ENCODE measurements at places on chromosomes 16 and 17.

- no peak for DNase-seq
These were observed 152.1 kb upstream of the RPL38 start for GRCh38 chr17:74051348-74051747.

- DNase-seq: no peak
These were observed 2.6 kb downstream of the SHBG start for GRCh38 chr17:7632492-7632894.

GRCh38 chr17:77677211-77677610 lies 281.3 kb upstream of the TNRC6C start:
- DNase-seq: peak; percentile 18

GRCh38 chr16:47779201-47780016 lies 318.3 kb downstream of the PHKB start:
- DNase-seq: no peak

- DNase-seq: no peak
These were observed 2.3 kb downstream of the MPP3 start for GRCh38 chr17:43830510-43831140.

GRCh38 chr17:14427900-14428647 lies 127.2 kb downstream of the HS3ST3B1 start:
- DNase-seq: no peak

GRCh38 chr17:12928736-12929135 lies 89.1 kb downstream of the ELAC2 start:
- DNase-seq: no peak

DNA sequence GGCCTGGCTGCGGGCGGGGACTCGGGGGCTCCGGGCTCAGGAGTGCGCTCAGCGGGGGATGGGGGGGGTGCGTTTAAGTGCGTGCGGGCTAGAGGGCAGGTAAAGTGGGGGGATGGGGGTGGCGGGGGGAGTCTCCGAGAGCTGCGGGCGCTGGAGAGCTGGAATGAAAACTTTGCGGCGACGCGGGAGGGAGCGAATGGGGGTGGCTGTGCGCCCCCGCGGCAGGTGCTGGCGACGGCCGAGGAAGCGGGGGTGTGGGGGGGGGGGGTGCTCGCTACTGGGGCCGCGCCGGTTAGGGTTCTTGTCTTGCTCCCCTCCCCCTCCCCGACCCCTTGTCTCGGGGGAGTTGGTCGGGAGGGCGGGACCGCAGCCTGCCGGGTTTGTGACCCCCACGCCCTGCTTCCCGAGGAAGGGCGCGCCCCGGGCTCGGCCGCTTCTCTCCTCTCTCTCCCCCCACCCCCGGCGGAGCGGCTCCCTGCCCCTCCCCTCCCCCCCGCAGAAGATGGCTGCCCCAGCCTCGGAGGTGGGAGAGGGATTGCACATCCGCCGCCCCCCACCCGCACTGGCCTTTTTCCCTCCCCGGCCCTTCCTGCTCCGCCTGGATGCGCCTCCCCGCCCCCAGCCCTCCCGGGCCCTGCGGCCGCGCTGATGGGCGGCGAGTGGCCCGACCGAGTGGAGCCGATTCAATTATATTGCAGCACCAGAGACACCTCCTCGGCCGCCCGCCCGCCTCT lies 649 bp downstream of the GSE1 start:
- DNase-seq: no peak

DNA sequence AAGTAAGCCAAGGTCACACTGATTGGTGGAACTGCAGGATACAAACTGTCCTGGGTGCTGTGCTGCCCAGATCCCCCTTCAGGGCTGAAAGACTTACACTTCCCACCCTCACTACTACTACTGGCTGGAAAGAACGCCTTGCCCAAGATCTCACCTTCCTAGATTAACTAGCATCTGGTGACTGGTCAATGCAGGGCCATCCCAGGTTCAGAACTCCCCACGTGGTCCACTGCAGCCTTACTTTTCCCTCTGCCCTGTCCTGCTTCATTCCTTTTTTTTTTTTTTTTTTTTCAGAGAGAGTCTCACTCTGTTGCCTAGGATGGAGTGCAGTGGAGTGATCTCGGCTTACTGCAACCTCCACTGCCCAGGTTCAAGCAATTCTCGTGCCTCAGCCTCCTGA lies 2.3 kb upstream of the PDZD9 start:
- no peak for DNase-seq

DNA sequence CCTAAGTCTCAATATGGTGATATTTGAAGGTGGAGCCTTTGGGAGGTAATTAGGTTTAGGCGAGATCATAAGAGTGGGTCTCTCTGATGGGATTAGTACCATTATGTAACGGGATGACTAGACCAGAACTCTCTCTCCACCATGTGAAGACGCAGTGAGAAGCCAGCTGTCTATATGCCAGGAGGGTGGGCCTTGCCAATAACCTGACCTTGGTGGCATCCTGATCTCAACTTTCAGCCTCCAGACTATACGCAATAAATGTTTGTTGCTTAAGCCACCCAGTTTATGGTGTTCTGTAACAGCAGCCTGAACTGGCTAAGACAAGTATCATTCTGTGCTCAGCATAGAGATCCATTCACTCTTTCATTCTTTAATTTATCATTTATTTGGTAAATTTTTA lies 167.2 kb upstream of the CDH11 start:
- DNase-seq: no peak

DNA sequence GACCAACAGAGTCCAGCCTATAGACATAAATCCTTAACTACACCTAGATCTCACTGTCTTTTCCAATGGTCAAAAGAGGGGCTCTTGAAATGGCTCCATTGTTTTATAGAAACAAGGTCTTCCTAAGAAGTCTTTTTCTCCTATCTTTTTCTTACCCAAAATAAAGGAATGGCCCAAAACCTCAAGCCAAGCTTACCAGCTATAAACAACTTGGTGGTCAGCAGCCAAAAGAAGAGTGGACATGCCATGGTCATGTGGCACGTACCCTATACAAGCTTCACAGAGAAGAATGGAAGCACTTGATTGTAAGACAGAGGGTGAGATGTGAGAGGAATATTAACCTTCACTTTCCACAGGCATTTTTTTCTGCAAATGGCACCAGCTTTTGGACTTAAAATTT lies 82.1 kb upstream of the GNAO1 start:
- DNase-seq: no peak

DNA sequence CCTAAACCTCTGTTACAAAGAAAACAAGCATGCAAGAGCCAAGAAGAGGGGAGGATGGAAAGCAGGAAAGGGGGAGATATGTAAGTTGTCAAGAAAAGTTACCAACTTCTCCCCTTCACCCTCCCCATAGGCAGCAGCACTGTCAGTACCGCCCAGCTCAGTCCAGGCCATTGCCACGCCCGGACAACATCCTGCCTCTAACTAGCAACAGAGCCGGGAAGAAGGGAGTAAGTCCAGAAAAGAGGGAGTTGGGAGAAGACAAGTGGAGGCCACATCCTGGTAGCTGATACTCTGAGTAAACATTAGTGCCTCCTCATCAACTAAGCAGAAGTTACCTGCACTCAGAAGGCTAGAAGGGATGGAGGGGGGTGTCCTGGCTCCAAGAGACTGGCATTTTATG lies 113.6 kb downstream of the SMG6 start:
- DNase-seq: no peak

- DNase-seq: no peak
These were observed 47.9 kb downstream of the SLC6A4 start for GRCh38 chr17:30187573-30187972.

DNA sequence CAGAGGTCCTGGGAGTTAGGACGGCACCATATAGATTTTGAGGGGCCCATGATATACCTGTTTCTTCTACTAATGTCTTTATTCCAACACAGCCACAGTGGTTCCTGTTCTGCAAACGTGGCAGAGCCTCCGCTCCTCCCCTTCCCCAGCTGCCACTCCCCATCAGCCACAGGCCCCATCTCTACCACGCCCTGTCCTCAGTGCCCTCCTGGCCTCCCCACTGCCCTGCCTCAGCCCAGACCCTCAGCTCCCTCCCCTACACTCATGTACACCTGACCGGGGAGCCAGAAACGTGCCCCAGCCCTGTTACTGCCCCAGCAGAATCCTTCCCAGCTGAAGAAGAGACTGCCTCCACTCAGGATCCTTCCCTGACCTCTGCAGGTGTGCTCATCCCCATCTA lies 11.9 kb upstream of the RBFOX3 start:
- DNase-seq: no peak

- DNase-seq: peak; percentile 36
These were observed 1.5 kb upstream of the GFAP start for GRCh38 chr17:44916781-44917241.

DNA sequence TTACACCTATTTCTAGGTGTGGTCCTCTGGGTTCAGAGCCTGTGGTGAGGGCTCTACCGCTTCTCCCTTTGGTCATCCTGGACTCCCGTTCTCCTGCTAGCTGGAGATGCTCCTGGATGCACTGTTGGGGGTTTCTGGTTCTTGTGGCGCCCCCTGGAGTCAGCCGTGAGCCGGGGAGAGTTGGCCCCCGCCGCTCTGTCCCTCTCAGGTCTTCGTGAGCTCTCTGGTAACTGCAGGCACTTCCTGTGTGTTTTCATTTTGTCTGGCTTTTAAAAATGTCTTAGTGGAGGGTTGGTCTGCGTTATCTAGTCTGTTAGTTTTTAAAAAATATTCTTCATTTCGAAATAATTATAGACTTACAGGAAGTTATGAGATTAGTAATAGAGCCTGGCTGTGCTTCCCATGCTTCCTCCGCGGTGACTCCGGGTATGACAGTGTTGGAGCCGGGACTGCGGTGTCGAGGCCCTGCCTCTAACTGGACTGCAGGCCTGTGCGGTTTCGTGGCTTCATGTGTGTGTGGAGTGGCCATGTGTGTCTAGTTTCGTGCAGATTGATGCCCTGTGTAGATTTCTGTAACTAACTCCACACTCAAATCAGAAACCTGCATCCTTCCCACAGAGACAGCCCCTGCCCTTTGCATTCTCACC lies 78.0 kb upstream of the ZNF750 start:
- no peak for DNase-seq

GRCh38 chr17:42760652-42761581 lies at the start of gene RAMP2:
Gene RAMP2, plus strand, starts transcription at chr17:42761227. Its CDS starts 35 bp downstream, at chr17:42761262.
- no peak for DNase-seq

DNA sequence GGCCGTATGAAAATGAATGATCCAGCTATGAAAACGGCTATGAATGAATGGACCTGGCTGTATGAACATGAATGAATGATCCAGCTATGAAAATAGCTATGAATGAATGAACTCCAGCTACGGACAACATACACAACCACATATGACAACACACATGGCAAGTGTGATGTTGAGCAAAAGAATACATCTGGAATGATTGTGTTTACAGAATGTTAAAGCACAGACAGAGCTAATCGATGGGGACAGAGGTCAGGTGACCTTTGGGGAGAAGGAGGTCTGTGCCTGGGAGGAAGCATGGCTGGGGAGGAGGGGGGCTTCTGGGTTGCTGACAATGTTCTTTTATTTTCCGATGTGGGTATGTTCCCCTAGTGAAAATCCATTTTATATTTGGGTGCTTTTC lies 174.0 kb upstream of the WSCD1 start:
- no peak for DNase-seq

GRCh38 chr17:10042589-10043244 lies 137.6 kb upstream of the RCVRN start:
- DNase-seq: no peak

GRCh38 chr16:19771796-19772195 lies 53.7 kb downstream of the IQCK start:
- no peak for DNase-seq

DNA sequence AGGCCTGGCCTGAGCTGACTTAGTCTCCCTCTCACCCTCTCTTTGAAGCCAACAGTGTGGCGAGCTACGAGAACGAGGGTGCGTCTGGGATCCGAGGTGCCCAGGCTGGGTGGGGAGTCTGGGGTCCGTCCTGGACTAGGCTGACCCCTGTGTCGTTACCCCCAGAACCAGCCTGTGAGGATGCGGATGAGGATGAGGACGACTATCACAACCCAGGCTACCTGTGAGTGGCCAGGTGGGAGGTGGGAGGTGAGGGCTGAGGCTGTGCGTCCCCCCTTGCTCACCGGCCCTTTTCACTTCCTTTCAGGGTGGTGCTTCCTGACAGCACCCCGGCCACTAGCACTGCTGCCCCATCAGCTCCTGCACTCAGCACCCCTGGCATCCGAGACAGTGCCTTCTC lies 1.6 kb downstream of the LAT start:
- no peak for DNase-seq

DNA sequence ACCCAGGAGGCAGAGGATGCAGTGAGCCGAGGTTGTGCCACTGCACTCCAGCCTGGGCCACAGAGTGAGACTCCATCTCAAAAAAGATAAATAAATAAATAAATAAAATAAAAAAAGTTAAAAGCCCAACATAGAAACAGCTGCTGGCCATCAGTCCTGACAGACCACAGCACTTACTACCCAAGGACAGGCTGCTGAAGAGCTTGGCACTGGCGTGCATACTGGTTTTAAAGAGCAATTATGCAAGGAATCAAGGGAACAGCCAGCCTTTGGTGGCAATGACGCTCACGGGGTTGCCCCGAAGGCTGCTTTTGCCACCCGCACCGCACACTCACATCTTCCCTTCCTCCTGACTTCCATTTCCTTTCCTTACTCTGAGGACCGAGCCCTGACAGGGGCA lies 4.2 kb downstream of the PLD6 start:
- no peak for DNase-seq

GRCh38 chr16:46859719-46860152 lies 24.4 kb upstream of the GPT2 start:
- DNase-seq: no peak

GRCh38 chr17:49592263-49592662 lies 16.6 kb downstream of the NXPH3 start:
- no peak for DNase-seq

DNA sequence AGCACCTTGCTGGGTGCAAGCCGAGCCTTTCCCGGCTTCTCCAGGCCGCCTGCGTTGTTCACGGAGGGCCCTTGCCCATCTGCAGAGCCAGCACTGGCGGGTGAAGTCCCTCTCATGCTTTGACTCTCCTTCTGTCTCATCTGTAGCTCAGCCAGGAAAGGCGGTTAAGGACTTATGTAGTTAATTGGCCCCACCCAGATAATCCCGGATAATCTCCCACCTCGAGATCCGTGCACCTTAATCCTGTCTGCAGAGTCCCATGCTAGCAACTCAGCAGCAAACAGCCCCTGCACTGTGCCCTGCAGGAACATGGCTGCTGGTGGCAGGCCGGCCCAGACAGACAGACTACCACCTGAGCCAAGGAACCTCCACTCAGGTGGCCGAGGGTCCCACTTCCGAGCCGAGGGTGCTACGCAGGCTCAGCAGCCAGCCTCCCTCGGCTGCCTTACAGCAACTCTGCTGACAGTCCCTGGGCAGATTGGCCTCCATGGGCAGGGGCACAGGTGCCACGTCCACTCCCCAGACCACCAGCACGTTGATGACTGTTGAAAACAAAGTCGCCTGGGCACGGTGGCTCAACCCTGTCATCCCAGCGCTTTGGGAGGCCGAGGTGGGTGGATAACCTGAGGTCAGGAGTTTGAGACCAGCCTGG lies 16.9 kb downstream of the RAB40C start:
- DNase-seq: no peak

DNA sequence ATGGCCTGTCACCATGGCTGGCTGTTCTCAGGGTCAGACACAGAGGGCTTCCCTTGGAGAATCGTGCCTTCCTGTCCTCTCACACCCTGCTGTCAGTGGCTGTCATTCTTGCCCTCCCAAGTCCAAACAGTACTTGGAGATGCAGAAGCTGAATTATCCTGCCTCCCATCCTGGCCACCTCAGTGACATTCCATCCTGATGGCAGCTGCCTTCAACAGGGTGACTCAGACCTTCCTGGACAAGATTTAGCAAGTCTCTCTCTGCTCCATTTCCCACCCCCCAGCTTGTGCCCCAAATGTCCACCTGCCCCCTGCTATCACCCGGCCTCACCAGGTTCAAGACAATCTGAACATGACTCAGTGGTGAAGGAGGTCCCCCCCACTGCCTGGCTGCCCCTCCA lies 4.8 kb upstream of the KRT36 start:
- no peak for DNase-seq

Measured in muscle of back (tissue), 13 donors.